Activated gamma-delta T cell (primary cell): ENCODE measurements at places on chromosomes 2 and 18.
A peak's percentile ranks its signal among the peaks of the same experiment; 100 is the strongest.

GRCh38 chr18:54712758-54713157, 115.5 kb upstream of the RAB27B start:
- DNase-seq = no peak

DNA sequence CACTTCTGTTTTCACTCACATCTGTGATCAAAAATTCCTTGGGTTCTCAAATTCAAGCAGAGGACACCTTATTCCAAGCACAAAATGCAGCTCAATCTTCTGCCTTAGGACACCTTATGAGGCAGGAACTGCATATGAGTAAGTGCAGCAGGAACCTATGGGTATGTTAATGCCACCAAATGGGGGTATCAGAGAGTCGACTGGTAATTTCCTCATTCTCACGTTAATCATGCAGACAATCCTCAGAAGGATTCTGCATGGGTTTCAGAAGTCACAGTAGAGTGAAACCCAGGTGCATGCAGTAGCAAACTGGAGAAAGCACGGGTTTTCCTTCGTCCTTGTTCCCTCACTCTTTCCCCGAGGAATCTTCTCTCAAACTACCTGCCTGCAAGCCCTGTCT, 452.8 kb downstream of the CBLN2 start:
- no peak for DNase-seq

GRCh38 chr2:180571559-180571958, 408.8 kb upstream of the UBE2E3 start:
- DNase-seq = no peak

- DNase-seq = peak; percentile 44
These were observed 861 bp downstream of the SLC39A10 start for GRCh38 chr2:195657634-195658540.

- no peak for DNase-seq
These were observed 128.7 kb upstream of the L3MBTL4 start for GRCh38 chr18:6543330-6543908.

DNA sequence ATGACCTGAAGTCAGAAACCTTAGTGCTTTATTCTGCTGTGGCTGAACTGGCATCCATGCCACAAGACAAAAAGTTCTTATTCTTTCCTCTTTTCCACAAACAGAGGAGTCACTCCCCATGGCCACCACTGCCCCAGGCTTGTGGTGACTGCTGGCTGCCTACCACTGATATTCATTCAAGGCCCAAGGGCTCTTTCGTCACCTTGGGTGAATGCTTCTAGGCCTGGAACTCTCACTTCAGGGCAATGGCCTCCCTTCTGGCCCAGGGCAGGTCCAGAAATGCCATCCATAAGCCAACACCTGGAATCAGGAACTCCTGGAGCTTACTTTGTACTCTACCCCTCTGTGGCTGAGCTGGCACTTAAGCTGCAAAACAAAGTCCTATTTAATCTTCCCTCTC, 109.8 kb downstream of the NAT8 start:
- DNase-seq = no peak

DNA sequence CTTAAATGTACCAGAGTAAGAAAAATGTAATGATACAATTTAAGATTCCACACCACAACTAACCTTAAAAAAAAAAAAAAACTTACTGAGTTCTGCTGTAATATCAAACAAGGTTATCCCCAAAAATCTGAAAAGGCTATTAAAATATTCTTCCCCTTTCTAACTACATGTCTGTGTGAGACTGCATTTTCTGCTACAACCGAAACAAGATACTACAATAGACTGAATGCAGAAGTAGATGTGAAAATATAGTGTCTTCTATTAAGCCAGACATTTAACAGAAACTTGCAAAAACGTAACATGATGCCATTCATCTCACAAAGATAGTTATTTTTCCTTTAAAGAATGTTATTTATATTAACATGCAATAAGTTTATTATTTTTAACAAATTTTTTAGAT, 16.2 kb downstream of the SS18 start:
- DNase-seq = no peak

GRCh38 chr18:564708-565561, 15.2 kb upstream of the CETN1 start:
- DNase-seq = no peak

DNA sequence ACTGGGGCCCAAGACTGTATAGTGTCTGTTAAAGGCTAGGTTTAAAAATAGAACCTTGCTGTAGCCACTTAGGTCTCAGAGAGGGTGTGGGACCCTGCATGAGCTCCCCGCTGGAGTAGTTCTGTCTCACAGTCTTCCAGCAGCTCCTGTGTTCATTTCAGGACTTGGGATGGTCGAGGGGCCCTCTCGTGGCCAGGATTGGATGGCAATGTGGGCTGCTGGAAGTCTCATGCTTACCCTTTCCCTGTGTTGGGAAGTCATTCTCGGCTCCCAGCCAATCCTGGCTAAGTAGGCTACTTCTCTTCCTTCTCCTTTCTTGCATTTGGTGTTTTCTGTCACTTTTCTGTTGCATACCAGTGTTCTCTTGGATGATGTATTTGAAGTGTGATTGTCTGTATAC, 284.0 kb upstream of the GCFC2 start:
- no peak for DNase-seq

DNA sequence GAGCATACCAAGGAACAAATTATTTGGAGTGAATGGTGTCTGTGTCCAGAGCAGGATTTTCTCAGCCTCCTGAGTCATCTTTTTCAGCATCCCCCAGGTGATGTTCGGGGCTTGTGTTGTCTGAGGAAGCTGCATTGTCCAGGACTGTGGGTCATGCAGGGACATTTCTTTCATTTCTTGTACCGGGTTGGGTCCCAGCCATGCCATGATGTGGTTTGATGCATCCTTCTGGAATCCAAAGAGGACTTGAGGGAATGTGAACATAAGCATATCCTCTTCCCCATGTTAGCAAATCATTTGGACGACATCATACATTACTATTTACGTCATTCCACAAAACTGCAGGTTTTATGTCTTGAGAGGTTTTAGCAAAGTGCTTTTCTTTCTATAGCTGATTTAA, 797.8 kb downstream of the CCDC85A start:
- no peak for DNase-seq

DNA sequence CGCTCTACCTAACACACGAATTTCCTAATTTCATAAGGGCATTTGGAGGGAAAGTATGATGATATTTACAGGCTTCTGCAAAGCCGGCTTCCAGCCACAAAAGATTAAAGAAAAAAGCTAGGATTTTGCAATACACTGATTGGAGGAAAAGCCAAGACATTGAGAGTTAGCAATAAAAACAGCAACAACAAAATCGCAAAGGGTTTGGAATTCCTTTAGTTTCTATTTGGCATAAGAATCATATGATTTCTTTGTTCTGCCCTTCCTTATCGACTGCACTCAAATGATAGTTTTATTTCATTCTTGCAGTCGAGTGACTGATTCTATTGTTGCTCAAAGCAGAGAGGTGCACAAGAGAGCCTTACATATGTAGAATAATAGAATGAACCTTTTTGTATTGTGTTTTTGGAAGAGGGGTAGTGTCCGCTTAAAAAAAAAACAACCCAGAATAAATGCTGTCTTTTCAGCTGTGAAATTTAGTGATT, 3.9 kb upstream of the ZNF532 start:
- DNase-seq = no peak

DNA sequence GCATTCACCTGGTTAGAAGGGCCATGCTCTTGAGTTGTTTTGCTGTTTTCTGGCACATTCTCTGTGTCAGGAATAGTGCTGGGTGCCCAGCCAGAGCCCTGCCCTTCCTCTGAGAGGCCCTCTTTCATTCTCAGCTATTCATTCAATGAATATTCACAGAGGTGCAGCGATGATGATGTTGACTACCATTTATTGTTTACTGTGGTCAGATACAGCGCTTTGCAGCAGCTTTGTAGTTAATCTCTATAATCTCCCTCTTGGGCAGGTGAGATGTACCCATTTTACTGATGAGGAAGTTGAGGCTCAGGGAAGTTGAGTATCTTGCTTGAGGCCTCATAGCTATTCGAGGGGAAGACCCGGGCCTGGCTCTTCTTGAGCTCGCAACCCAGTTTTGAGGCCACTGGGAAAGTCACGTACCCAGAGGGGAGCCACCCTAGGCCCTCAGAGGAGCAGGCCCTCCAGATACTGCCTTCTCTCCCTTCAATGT, 9.9 kb downstream of the INHBB start:
- DNase-seq = no peak

- DNase-seq = no peak
These were observed 16.2 kb upstream of the TMEM178A start for GRCh38 chr2:39649511-39649910.

GRCh38 chr2:104766683-104767082, 87.2 kb upstream of the POU3F3 start:
- no peak for DNase-seq

GRCh38 chr2:37829616-37830395, 95.3 kb upstream of the RMDN2 start:
- DNase-seq = no peak

GRCh38 chr2:215657844-215658243, 222.0 kb upstream of the FN1 start:
- DNase-seq = no peak

DNA sequence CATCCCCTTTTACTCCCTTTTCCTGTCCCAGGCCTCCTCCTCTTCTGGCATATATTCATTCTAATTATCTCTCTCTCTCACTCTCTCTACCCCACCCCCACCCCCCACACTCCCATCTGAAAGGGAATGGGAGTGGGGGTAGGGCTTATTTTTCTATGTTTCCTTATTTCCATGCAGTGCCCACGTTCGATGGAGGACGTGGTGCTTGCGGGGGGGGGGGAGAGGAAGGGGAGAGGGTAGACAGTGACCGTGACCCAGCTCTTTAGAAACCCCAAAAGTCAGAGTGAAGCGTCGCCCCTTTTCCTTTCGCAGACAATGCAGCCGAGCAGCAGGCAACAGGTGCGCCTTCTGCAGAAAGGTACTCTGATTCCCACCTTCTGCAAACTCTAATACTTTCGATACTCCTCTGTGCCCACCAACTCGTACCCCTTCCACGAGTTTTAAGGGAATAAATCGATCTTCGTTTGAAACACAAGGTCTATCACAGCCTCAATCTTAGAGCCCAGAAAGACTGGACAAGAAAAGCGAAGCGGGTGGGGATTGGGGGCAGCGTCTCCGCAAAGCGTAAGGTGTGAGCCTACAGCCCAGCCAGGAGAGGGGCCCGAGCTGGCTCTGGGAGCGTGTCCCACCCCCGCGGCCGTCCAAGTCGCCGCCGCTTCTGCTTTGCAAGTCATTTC, 891 bp upstream of the NR4A2 start:
- no peak for DNase-seq

GRCh38 chr2:18218160-18218933, 339.9 kb downstream of the KCNS3 start:
- no peak for DNase-seq

GRCh38 chr2:221710744-221711143, 138.6 kb upstream of the EPHA4 start:
- DNase-seq = no peak

- peak; percentile 55 for DNase-seq
These were observed 866 bp upstream of the SF3B6 start for GRCh38 chr2:24076849-24077534.
